ENCODE measurements at places on chromosomes 5 and 9.

GRCh38 chr5:132274050-132274792 is 16.7 kb downstream of the PDLIM4 start:
- DNase-seq: peak; percentile 24

GRCh38 chr5:156401804-156402203 is 74.8 kb downstream of the SGCD start:
- no peak for DNase-seq

- no peak for DNase-seq
Observed at GRCh38 chr5:75568202-75568601, 43.1 kb upstream of the ANKDD1B start.

DNA sequence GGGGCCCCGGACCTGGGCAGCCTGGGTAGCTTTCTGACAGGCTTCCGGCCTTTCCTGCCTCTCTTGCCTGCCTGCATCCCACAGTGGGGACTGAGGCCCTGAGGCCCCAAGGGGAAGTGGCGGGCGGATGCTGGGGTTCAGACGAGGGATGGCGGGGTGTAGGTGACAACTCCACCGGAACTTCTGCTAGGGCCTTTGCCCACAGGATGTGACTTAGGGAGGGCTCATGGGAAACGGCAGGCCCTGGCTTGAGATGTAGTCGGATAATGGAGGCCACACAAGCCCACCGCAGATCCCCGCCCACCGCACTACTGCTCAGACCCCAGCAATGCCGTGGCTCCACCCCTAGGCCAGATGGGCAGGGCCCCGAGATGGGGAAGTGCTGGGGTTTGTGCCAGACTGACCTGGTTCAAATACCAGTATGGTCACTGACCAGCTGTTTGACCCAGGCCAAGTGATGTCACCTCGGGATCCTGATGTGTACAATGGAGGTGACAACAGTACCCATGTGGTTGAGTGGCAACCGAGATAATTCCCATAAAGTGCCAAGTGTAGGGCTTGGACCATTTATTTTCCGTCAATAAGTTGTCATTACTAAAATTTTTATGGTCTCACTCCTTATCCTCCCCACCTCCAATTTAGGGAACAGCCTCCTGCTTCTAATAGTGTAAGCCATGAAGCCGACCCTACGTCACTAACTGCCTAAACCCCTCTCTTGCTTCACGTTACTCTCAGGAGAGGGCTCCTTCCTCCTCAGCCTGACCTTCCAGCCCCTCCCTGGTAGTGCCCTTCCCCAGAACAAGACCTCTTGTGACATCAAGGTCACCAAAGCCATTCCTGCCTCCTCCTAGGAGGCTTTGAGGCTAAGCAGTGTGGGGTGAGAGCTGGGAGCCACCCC is 2.5 kb upstream of the CDK9 start:
- DNase-seq: no peak

GRCh38 chr5:114335391-114335790 is 26.5 kb upstream of the KCNN2 start:
- no peak for DNase-seq

- DNase-seq: no peak
Observed at GRCh38 chr5:73531356-73531755, 33.1 kb downstream of the BTF3 start.

DNA sequence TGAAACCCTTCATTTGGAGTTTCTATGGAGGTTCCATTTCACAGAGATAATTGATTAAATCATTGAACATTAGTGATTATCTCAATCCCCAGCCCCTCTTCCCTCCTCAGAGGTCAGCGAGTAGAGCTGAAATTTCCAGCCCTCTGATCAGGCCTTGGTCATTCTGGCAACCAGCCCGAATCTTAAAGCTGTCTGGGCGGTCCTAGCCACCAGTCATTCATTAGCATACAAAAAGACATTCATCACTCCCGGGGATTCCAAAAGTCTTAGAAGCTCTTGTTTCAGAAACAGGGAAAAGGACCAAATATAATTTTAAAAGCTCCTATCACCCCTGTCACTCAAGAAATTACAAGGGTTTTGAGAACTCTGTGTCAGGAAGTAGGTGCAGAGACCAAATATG is 41.3 kb downstream of the ZNF474 start:
- DNase-seq: peak; percentile 81

DNA sequence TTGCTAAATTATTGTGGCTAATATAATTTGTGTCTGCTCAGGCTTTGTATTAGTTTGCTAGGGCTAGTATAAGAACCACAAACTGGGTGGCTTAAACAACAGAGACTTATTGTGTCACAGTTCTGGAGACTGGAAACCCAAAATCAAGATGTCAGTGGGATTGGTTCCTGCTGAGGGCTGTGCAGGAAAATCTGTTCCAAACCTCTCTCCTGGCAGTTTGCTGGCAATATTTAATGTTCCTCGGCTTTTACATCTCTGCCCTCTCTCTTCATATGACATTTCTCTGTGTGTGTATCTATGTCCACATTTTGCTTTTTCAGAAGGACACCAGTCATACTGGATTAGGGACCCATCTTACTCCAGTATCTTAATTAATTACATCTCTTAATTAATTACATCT is 498.8 kb upstream of the CD180 start:
- DNase-seq: no peak

DNA sequence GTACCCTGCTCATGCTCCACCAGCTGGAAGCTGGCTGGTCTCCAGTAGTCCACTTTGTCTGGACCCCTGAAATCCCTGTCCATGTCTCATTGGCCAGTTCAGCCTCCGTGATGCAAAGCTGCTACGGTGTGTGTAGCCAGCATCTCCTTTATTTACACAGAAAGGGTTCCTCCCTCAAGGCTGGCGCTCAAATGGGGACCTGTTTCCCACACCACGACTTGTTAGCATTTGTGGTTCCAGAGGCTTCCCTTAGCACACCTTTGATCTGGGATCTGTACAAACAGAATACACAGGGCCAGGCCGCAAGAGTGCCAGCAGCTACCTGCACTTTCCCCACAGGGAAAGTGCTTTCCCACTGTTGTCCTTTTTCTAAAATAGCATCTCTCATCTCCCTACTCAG is 5.7 kb upstream of the SMU1 start:
- no peak for DNase-seq

DNA sequence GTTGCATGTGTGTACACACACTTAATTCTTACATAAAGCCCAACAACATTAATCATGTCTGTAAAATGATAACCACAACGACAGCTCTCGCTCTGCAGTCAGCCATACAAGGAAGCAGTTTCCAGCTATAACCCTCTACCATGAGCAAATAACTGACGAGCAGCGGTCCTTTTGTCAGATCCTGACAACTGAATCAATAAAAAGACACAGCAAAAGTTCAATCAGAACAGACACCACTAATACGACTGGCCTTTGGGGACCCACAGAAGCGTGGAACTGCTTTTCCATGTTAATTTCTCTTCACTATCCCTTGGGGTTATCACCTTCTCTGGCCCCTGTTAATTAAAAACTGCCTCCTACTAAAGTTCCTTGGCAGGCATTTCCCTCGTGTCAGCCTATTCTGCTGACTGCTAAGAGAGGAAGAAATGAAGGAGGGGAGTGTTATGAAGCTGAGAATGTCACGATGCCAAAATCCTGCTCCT is 722.8 kb upstream of the GRAMD2B start:
- peak; percentile 47 for DNase-seq

GRCh38 chr5:15420201-15420600 is 79.8 kb upstream of the FBXL7 start:
- DNase-seq: no peak

DNA sequence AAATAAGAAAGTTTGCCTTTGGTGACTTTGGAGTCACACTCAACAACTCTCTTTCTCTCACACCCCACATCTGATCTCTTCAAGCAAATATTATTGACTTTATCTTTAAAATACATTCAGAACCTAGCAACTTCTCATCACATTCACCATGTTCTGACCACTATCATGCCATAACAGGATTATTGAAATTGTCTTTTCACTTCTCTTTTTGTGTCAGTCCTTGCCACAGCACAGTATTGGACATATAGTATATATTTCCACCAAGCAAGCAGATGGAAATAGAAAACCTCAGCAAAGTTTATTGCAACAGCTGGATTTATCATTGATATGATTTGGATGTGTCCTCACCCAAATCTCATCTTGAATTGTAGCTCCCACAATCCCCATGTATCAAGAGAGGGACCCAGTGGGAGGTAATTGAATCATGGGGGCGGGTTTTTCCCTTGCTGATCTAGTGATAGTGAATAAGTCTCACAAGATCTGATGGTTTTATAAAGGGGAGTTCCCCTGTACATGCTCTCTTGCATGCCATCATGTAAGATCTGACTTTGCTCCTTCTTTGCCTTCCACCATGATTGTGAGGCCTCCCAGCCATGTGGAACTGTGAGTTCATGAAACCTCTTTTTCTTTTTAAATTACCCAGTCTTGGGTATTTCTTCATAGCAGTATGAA is 26.9 kb upstream of the ITGA1 start:
- DNase-seq: no peak

DNA sequence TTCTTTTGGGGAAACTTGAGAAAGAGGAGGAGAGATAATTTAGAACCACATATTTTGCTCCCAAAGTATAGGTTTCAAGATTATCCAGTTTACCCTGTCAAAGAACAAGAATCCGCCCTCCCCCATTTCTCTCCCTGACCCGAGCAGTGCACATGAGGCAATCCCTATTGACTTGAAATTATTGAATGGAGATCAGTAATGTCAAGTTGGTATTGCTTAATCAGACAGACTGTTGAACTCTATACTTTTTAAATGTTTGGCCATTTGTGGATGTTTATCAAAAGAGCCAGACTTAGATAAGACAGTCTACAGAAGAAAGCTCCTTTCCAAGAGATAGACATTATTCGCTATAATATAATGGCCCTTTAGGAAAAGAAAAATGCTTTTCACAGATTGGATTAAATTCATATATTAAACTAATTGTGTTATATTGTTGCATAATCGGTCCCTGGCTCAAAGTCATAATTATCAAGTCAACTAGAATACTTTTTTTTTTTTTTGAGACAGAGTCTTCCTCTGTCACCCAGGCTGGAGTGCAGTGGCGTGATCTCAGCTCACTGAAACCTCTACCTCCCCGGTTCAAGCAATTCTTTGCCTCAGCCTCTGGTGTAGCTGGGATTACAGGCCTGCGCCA is 5.3 kb downstream of the SLC25A25 start:
- no peak for DNase-seq
